Ovary (tissue), 10 donors: ENCODE measurements at places on chromosomes 4 and X.

- no peak for DNase-seq
Measured at GRCh38 chr4:156677131-156677531, 294.5 kb downstream of the PDGFC start.

DNA sequence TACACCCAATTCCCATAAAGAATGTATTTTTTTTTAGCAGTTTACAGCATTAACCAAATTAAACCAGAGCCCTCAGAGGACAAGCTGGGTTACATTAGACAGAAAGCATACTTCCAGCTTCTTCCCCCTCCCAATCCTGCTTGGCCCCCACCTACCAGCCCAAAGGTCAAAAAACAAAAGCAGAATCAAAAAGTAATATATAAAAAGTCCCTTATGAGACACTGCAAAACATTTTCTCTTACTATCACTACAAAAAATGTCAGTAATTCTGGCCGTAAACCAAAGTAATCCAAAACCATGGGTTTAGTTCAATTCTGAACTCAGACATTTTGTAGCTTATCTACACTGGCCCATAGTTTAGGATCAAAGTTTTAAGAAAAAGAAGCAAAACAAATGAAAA, 38.0 kb downstream of the APBB2 start:
- no peak for DNase-seq

- DNase-seq: no peak
Measured at GRCh38 chrX:127764674-127765073, 287.5 kb downstream of the ACTRT1 start.

DNA sequence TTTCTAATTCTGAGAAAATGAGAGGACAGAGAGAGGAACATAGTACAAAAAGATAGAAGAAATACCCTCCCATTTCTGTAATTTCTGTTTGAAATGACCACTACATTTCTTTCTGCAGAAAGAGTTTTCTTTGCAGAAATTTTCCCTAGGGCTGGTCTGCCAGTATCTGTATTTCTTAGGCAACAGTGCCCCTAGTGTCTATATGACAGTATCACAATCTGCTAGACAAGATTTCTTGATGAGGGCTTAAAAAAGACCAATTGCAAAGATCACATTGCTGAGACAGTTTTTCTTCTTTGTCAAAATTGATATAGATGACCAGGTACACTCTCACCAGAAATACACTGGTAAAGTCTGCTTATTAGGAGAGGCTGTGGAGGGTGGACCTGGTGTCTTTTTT, 81.0 kb upstream of the ZDHHC15 start:
- DNase-seq: no peak

- DNase-seq: no peak
Measured at GRCh38 chr4:173038192-173038896, 130.3 kb upstream of the GALNT7 start.

GRCh38 chrX:122475306-122475705, 708.8 kb upstream of the GRIA3 start:
- DNase-seq: no peak

DNA sequence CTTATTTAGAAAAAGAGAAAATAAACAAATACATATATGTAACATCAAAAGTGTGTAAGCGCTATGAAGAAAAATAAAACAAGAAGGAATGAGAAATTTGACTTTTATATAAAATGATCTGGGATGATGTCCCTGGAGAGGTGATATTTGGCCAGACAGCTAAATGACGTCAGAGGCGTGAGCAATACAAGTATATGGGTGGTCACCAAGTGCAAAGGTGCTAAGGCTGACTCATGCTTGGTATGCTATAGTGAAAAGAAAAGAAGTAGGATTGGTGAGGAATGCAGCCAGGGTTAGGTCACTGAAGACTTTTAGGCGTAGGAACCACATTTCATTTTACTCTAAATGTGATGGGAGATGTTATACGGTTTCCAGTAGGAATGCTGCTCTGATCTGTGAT, 1049.1 kb upstream of the TENM3 start:
- no peak for DNase-seq

- DNase-seq: no peak
Measured at GRCh38 chr4:75921910-75922309, 18.9 kb downstream of the NAAA start.

GRCh38 chr4:110589297-110589696, 33.6 kb downstream of the PITX2 start:
- no peak for DNase-seq

DNA sequence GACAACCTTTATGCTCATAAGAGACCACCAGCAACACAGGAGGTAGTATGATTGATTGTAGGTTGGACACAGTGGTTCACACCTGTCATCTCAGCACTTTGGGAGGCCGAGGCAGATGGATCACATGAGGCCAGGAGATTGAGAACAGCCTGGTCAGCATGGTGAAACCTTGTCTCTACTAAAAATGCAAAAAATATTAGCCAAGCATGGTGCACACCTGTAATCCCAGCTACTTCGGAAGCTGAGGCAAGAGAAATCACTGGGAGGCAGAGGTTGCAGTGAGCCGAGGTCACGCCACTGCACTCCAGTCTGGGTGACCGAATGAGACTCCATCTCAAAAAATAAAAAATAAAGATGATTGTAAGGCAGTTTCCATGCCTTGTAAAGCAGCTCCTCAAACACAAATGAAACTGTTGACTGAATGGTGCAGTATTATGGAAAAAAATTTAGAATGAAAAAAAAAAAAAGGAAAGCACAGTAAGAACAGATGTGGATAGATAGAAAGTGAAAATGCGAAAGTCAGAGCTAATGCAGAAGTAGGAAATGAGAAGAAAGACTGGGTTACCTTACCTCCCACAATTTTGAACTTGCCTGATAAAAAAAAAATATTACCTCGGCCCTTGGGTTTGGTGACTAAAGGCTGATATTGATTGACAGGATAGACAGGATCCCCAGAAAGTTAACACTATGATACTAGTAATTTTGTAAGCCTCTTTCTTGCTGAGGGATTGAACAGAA, 249.2 kb upstream of the TRAM1L1 start:
- DNase-seq: no peak

- DNase-seq: peak; percentile 89
Measured at GRCh38 chrX:131746491-131746968, 202.7 kb downstream of the OR13H1 start.

- no peak for DNase-seq
Measured at GRCh38 chrX:149715468-149715867, 3.6 kb downstream of the MAGEA11 start.

GRCh38 chr4:74590476-74590875, 145.5 kb downstream of the AREG start:
- no peak for DNase-seq

DNA sequence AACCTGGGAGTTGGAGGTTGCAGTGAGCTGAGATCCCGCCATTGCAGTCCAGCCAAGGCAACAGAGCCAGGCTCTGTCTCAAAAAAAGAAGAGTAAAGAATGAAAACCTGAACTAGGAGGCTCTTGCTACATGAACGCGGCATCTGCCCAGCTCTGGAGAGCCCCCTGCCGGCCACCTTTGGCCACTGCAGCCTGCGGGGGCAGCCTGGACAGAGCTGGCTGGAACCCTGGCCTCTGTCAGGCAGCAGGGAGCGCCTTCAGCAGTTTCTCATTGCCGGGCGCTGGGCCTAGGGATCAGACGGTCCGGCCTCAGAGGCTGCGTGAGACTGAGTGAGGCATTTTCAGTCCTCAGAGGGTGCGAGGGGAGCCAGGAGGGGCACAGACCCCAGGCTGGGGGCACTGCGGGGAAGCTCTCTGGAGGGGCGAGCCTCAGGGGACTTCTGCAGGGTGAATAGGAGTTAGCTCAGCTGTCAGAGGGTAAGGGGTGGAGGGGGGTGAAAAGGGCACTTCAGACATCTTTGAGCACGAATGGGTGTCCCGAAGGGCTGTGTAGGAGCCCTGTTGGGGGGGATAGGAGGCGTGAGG, 17.5 kb downstream of the DOK7 start:
- DNase-seq: peak; percentile 88

- no peak for DNase-seq
Measured at GRCh38 chr4:89298155-89298554, 9.4 kb downstream of the GPRIN3 start.

GRCh38 chr4:40908702-40909362, 159.1 kb downstream of the NSUN7 start:
- peak; percentile 63 for DNase-seq

GRCh38 chr4:140071806-140072205, 82.2 kb downstream of the MAML3 start:
- no peak for DNase-seq

GRCh38 chr4:105092356-105092755, 54.3 kb upstream of the TET2 start:
- DNase-seq: no peak

- no peak for DNase-seq
Measured at GRCh38 chr4:111854494-111855087, 290.7 kb upstream of the FAM241A start.

DNA sequence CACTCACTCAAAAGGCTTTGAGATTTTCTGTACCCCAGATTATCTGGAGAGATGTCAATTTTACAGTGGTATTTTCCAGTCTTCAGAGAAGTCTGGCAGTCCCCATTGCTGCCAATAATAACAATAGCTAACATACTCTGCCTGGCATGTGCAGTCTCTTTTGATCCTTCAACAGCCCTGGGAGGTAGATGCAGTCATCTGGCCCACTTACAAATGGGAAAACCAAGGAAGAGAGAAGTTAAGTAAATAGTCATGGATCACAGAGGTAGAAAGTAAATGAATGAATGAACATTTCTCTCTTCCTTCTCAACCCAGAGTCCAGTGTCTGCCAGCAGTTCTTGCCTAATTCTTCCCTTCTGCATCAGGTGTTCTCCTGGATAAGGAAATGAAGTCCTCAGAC, 113.0 kb upstream of the EDNRA start:
- no peak for DNase-seq

DNA sequence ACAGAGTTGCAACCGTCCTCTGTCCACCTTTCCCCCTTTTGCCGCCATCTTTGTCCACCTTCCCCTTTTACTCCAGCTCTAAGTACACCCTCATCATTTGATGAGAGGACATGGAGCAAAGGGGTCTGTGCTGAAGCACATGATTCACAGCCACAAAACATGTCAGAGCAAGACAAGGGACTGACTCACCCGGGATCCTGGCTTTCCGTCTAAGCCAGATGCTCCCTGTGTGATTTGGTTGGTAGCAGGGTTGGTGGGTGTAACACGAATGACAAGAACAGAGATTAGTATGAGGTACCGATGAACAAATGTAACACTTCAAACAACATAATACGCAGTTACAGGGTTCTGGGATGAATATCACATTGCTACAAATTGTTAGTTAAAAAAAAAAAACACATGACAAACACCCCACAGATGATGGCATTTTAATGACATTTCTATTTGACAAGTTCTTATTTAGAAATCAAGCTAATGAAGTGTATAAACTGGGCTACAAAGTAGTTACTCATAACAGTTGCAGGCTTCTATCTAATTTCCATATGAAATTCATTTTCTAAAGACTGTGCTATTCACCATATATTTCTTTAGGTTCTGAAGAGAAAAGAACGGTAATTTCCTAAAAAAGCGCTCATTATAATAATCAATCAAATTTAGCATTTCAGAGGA, 71.4 kb upstream of the ETNPPL start:
- DNase-seq: no peak

GRCh38 chr4:120857312-120857711, 65.2 kb downstream of the PRDM5 start:
- DNase-seq: no peak

- no peak for DNase-seq
Measured at GRCh38 chr4:182091128-182091527, 152.1 kb upstream of the TENM3 start.

DNA sequence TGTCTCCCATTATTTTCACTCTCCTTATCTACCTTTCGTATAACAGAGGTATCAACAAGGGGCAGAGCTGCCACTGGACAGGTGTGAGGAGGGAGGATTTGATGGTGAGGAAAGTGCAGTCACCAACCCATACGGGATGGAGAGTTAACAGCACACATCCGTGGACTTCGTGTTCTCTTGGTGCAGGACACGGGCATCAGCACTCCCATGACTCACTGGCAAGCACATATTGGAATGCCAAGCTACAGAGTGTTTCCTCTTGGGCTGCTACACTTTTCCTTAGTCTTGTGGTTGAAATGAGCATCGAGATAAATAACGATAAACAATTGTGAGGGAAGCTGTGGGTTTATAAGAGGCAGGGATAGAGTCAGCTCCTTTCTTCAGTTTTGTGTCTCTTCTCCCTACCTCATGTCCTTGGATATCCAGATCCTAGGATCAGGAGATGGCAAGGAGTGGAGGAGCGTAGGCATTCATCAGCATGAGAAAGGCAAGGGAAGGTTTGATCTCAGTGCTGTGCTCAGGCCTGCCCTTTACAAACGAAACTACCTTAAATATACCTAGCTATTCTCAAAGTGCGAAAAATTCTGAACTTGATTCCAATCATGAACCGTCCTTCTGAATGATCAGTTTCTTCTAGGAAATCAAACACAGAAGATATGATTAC, 96.3 kb downstream of the ZNF827 start:
- no peak for DNase-seq

GRCh38 chr4:5774416-5775036, 63.5 kb downstream of the EVC start:
- DNase-seq: no peak

DNA sequence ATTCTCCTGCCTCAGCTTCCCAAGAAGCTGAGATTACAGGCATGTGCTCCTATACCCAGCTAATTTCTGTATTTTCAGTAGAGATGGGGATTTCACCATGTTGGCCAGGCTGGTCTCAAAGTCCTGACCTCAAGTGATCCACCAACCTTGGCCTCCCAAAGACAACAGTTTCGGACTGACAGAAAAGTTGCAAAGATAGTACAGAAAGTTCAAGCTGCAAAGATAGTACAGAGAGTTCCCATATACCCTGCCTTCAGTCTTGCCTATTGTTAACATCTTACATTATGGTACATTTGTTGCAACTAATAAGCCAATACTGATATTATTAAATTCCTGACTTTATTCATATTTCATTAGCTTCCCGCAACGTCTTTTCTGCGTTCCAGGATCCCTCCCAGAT, 65.8 kb downstream of the SUPT20HL2 start:
- no peak for DNase-seq

GRCh38 chr4:26594778-26595177, 10.9 kb downstream of the TBC1D19 start:
- no peak for DNase-seq

DNA sequence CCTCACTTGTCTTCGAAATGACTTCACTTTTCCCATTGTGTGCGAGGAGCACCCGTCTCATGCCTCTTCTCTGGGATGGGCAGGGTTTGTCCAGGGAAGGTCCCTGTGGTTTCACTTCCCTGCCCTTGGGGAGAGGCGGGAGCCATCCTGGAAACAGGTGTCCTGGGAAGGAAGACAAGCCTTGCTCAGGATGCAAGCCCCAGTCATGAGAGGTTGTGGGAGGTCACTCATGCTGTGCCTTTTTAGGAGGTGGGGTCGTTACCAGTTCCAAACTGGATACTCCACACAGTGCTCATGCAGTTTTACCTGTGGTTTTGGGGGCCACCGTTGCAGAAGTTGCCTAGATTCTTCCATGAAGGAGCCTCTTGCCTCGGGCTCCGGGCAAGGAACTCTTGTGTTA, 3.8 kb downstream of the RGS12 start:
- DNase-seq: no peak

DNA sequence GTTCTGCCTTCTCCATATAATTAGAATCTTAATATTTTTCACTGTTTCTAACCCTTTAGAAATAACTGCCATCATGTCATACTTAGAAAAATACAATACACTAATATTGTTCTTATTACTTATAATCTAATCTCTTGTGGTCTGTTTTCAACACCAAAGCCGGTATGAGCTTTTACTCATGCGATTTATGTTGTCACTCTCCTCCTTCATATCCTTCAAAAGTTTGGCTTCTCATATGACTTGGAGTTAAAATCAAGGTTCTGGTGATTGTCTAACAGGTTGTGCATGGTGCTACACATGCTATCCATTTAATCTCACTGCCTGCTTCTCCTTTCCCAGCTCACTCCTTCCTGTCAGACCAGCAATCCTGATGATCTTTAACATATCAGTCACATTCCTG, 1392.9 kb downstream of the ARAP2 start:
- no peak for DNase-seq
